Activated CD4-positive, alpha-beta T cell treated with anti-CD3 and anti-CD28 coated beads, Interleukin-2, amount 10 ng/mL, durations not matched to agents 24 days and 14 days (primary cell): ENCODE measurements at places on chromosomes 4 and X. TPM values are rescaled to one million over a fixed set of nuclear protein-coding genes. Genes with fewer than 3 reads are reported as not detected.

The SPANXN4 gene
- not detected in 2 replicates for total RNA-seq

The DCLK2 gene
- total RNA-seq, result not detected in 2 replicates

The SPANXD gene
- total RNA-seq, result not detected in 2 replicates

The SSX3 gene
- total RNA-seq, result not detected in 2 replicates

The PSAPL1 gene
- total RNA-seq, result not detected in 2 replicates

The HS3ST1 gene
- total RNA-seq, result 0.23 and 0.66 TPM in 2 replicates

The SFRP2 gene
- not detected in 2 replicates for total RNA-seq

The HSFX2 gene
- total RNA-seq, result 0.28 TPM in 1 of 2 replicates, not detected in the other

The NCBP2L gene
- not detected in 2 replicates for total RNA-seq
